ENCODE measurements at places on chromosomes 3 and 15.
A peak's percentile ranks its signal among the peaks of the same experiment; 100 is the strongest.

- H3K27ac ChIP-seq: no peak overlapping the region
- H3K4me3 ChIP-seq: no peak overlapping the region
- no peaks in the 10 kb centered on the region for H3K27me3 ChIP-seq
- H3K4me1 ChIP-seq: no peaks in the 10 kb centered on the region
- H3K36me3 ChIP-seq: peaks cover 12% of the 10 kb centered on the region
These were observed 4.5 kb upstream of the CAPN3 start for GRCh38 chr15:42354824-42355223.

DNA sequence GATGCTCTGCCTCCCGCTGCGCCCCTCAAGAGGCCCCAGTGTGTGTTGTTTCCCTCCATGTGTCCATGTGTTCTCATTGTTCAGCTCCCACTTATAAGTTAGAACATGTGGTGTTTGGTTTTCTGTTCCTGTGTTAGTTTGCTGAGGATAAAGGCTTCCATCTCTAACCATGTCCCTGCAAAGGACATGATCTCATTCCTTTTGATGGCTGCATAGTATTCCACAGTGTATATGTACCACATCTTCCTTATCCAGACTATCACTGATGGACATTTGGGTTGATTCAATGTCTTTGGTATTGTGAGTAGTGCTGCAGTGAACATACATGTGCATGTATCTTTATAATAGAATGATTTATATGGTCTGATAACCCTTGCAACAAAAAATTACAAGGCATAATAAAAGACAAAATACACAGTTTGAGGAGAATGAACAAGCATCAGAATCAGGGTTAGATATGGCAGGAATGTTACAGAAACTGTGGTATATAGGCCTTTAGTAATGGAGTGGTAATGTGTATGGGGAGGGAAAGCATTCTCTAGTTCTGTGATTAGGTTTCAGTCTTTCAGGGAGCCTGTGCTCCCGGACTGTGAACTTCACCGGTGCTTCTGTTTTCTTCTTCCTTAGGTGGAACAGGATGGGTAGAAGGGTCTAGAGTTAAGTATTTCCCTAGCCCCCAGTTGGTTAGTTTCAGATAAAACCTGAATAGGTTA, 27.1 kb downstream of the GRM2 start:
- H3K4me3 ChIP-seq: no peak overlapping the region
- H3K27ac ChIP-seq: no peak overlapping the region
- H3K36me3 ChIP-seq: no peaks in the 10 kb centered on the region
- peaks cover 28% of the 10 kb centered on the region for H3K27me3 ChIP-seq
- H3K4me1 ChIP-seq: peaks cover 3% of the 10 kb centered on the region
- DNase-seq: no peak

- H3K4me1 ChIP-seq: no peaks in the 10 kb centered on the region
- no peak overlapping the region for H3K27ac ChIP-seq
- H3K36me3 ChIP-seq: no peaks in the 10 kb centered on the region
- no peaks in the 10 kb centered on the region for H3K27me3 ChIP-seq
- no peak for DNase-seq
These were observed 67.3 kb downstream of the PTPRG start for GRCh38 chr3:61628636-61629035.

DNA sequence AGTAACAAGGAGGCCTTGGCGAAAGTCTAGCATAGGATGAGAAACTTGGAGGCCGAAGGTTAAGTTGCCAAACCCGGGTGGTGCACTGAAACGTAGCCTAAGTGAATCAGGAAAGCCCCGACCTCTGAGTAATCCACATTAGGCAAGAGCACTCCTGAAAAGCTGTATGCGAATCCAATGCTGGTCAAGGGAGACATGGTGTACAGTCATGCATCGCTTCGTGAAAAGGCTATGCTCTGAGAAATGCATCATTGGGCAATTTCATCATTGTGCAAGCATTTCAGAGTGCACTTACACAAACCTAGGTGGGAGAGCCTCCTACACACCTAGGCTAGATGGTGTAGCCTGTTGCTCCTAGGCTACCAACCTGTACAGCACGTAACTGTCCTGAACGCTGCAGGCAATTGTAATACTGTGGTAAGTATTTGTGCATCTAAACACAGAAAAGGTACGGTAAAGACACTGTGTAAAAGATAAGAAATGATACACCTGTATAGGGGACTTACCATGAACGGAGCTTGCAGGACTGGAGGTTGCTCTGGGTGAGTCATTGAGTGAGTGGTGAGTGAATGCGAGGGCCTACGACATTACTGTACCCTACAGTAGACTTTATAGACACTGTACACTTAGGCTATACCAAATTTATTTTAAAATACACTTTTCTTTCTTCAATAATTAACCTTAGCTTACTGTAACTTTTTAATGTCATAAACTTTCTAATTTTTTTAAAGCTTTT, 222.5 kb downstream of the SHQ1 start:
- H3K27me3 ChIP-seq: no peaks in the 10 kb centered on the region
- no peaks in the 10 kb centered on the region for H3K36me3 ChIP-seq
- DNase-seq: no peak
- no peak overlapping the region for H3K27ac ChIP-seq
- H3K4me1 ChIP-seq: peaks cover 4% of the 10 kb centered on the region

DNA sequence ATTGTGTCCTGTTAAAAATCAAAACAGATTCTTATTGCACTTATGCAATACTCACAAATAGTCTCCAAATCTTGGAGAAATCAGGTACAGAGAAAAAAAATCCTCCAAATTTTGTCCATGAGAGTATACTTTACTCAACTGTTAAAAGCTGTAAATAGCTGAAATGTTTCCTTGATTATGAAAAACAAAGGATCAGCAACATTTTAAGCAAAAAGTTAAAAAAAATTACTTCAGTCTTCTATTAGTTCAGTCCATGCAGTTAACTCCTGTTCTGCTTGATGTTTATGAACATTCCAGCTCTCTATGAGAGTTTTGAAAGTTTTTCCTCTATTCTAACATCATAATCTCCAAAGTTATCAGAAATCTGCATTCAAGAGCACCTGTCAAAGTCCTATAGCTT, 22.8 kb upstream of the ZNF80 start:
- H3K36me3 ChIP-seq: no peaks in the 10 kb centered on the region
- H3K4me1 ChIP-seq: peaks cover 3% of the 10 kb centered on the region

DNA sequence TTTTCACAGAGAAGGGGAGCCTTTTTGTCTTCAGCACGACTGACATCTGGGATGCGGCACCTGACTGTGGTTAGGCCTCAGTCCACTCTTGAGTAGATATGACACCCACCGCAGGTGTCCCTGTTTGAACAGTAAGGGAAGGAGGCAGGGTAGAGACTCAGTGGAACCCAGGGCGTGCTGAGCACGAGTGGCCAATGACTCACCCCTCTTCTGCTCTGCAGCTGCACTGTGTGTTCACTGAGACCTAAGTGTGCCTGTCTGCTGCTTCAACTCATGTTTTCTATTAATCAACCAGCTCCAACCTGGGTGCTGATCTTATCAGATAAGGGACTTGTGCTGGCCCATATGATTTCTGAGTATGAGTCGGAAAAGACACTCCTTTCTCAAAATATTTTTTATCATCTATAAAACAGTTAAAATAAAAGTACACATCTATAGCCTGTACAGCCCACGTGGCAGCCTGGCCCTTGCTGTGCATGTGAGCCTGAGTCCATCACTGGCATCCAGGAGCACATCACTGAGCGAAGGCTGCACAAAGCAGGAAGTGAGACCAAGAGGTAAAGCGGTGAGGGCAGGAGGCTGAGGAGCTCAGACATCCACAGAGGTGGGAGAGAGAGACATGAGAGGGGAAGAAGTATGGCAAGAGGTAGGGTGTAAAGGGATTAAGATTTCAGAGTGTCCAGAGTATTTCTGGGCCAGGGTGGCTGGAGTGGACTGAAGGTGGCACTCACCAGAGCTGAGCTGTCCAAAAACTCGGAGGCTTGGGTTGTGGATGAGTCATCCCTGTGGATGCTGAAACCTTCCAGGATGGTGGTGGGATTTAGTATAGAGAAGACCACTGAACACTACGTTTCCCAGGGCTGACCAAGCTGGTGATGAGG, 49.2 kb downstream of the SLC41A3 start:
- H3K4me1 ChIP-seq: no peaks in the 10 kb centered on the region
- peaks cover 2% of the 10 kb centered on the region for H3K36me3 ChIP-seq
- no peak overlapping the region for H3K4me3 ChIP-seq
- DNase-seq: no peak
- H3K27ac ChIP-seq: peak overlapping the region; percentile 55

DNA sequence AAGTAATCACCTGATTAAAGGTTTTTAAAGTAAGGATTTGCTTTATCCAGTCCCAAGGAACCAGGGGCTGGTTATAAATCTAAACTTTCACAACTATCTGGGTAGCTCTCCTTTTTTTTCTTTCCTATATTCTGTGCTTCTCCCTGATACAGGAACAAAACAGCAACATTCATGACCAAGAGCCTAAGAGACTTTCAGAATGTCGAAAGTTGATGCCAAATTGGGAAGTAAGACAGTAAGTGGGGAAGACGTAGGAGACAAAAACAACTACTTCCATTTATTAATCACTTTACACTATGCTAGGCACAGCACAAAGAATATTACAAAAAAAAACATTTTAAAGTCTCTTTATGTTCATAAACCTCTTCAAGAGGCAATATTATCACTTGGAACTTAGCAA, 211.6 kb downstream of the MAGI1 start:
- no peak overlapping the region for H3K4me3 ChIP-seq
- H3K36me3 ChIP-seq: no peaks in the 10 kb centered on the region
- no peaks in the 10 kb centered on the region for H3K4me1 ChIP-seq
- DNase-seq: no peak
- no peak overlapping the region for H3K27ac ChIP-seq

DNA sequence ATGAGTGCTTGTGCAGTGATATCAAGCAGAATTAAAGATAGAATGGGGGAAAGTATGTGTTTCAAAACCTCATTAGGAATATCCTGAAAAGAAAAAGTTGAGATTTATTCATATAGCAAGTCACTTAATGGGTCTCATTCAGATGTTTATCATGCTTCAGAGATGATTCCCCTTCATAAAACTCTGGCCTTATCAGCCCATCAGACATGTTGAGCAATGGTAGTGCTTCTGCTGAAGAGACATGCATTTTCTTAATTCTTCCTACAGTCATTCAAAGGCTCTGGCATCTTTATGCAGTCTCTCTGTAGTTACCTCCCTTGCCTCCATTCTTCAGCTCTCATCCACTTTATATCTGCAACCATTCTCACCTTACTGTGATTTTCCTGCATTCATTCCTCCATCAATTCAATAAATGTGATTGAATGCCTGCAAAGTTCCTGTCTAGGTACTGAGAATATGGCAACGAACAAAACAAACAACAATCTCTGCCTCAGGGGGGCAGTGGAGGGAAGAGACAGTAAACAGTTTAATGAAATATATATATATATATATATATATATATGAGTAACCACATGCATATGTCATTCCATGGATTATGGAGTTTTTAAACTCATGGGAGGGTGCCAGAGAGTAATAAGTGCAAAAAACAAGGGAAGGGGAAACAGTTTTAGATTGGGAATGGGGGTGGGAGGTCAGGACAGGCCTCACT, 138.5 kb downstream of the NECTIN3 start:
- no peak for DNase-seq
- no peaks in the 10 kb centered on the region for H3K27me3 ChIP-seq
- no peaks in the 10 kb centered on the region for H3K36me3 ChIP-seq

- H3K4me1 ChIP-seq: no peaks in the 10 kb centered on the region
- peaks cover 12% of the 10 kb centered on the region for H3K27me3 ChIP-seq
- DNase-seq: no peak
- H3K4me3 ChIP-seq: no peak overlapping the region
- H3K27ac ChIP-seq: no peak overlapping the region
These were observed 431.3 kb upstream of the MDFIC2 start for GRCh38 chr3:70743754-70744153.

GRCh38 chr3:52181543-52181942, 16.4 kb upstream of the ALAS1 start:
- no peak overlapping the region for H3K4me3 ChIP-seq
- H3K4me1 ChIP-seq: peaks cover 29% of the 10 kb centered on the region
- peaks cover 4% of the 10 kb centered on the region for H3K36me3 ChIP-seq
- H3K27ac ChIP-seq: no peak overlapping the region
- no peak for DNase-seq
- no peaks in the 10 kb centered on the region for H3K27me3 ChIP-seq

DNA sequence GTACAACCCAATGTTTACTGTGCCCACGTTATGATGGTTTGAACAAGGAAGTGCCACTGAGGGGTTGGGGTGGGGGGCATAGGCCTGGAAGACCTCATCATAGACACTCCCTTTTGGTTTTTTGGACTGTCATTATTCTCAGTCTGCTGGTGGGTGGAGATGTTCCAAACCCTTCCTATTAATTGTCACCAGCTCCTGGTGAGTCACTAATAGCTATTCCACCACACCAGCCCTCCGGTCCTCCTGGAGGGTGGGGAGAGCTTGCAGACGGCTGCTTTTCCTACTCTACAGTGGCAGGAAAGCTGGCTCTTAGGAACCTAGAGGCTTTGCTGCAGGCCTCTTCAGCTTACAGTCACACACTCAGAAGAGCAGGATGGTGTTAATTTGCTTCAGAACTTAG, 9.0 kb upstream of the COPG1 start:
- H3K4me3 ChIP-seq: no peak overlapping the region
- no peaks in the 10 kb centered on the region for H3K27me3 ChIP-seq
- H3K36me3 ChIP-seq: peaks cover 5% of the 10 kb centered on the region

DNA sequence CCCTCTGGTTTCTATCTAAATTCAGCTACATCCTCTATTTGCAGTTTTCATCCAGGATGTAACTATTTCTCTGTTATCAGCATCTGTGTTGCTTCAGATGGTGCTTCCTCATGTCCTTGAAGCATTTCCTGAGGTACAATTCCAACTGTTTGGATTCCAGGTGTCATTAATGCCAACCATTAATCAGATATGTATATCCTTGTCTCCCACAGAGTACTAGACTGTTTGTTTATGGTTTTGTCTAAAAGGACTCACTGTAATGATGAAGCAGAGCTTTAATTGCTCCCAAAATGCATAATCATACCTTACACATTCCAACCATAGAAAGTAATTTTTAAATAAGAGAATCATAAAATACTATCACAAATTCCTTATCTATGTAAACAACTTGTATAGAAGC, 288.5 kb upstream of the MME start:
- H3K36me3 ChIP-seq: no peaks in the 10 kb centered on the region
- H3K27ac ChIP-seq: no peak overlapping the region
- no peaks in the 10 kb centered on the region for H3K27me3 ChIP-seq
- H3K4me3 ChIP-seq: no peak overlapping the region

DNA sequence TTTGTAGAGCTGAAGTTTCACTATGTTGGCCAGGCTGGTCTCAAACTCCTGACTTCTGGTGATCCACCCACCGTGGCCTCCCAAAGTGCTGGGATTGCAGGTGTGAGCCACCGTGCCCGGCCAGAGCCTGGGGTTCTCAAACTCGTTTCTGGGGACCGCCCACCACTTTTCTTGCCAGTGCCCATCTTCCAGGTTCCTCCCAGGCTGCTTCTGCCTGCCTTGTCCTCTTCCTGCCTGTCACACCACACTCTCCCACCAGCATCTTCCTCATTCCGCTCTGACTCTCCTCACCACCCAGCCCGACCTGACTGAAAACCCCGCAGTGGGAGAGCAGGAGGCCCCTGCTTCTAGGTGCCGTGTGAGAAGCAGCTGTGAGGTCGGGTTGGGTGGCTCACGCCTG, 3.1 kb upstream of the DYNLT2B start:
- H3K36me3 ChIP-seq: peaks cover 33% of the 10 kb centered on the region
- H3K4me1 ChIP-seq: peaks cover 6% of the 10 kb centered on the region
- no peak for DNase-seq

GRCh38 chr15:90576711-90577389, 47.1 kb downstream of the CRTC3 start:
- no peak overlapping the region for H3K4me3 ChIP-seq
- H3K27me3 ChIP-seq: no peaks in the 10 kb centered on the region
- H3K4me1 ChIP-seq: peaks cover 17% of the 10 kb centered on the region
- DNase-seq: no peak
- H3K36me3 ChIP-seq: peaks cover 3% of the 10 kb centered on the region

All from effector memory CD8-positive, alpha-beta T cell (primary cell).